ENCODE measurements at places on chromosomes 4 and X.

DNA sequence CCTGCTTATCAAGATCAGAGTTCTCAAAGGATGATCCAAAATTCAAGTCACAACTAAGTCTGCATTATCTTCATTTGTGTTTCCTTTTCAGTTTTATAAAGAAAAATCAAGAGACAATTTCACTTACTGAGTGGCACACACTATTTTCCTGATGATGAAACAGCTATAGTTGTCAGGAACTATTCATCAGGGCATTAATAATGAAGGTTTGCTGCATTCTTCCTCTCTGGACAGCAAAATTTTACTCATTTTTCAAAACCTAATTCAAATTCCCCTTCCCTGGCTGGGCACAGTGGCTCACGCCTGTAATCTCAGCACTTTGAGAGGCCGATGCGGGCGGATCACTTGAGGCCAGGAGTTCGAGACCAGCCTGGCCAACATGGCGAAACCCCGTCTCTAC lies 83.5 kb upstream of the SMIM10 start:
- DNase-seq = no peak

- DNase-seq = no peak
Observed at GRCh38 chr4:152427981-152428380, 107.9 kb downstream of the FBXW7 start.

GRCh38 chrX:131068945-131069719 lies 11.0 kb downstream of the ARHGAP36 start:
- DNase-seq = no peak

GRCh38 chr4:106715825-106716224 lies 320.3 kb downstream of the DKK2 start:
- no peak for DNase-seq

- DNase-seq = no peak
Observed at GRCh38 chrX:68209008-68209407, 224.3 kb downstream of the OPHN1 start.

DNA sequence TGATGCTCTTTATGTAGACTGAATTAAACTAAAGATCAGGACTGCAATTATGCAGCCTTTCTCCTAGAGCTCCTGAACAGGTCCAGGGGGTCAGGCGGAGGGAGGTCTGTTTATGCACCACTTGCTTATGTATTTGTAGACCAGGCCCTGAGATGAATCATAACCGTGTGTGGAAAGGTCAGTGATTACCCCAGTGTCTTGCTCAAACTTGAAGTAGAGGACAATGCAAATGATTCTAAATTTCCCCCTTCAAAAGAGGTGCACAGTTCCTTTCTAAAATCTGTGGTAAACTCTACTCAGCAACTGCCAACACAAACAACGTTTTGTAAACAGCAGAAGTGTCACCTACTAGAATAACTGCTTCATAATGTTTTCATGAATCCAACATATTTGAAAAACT lies 13.0 kb upstream of the TBC1D9 start:
- DNase-seq = no peak

DNA sequence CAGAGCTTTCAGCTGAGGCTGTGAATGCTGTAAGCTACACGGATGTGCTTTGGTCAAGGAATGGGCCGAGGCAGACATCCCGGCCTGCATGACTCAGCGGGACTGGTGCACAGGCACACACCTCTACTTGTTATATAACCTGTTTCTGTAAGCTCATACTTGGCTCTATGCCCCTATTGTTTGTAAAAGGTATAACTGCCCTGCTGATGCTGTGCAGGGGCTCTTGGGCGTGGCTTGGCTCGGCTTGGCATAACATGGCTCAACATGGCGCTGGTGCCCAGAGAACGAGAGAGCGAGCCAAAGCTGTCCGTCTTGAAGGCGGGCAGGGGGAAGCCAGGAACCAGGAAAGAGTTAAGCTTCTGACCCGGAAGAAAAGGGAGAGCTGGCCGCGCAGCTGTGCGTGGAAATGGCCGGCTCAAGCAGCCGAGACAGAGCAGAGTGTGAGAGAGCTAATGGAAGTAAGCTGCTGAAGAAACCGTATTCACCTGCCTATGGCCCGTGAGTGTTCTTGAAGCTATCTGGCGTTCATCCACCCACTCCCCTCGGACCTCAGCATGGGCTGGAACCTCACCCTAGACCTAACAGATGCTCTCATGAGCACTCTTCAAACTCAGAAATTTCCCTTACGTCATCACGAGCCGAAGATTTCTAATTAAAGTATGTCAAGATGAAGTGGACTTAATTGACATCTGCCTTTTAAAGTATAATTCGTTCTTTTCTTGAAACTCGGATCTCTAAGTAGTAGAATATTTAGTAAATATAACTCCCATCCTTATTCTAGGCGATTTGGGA lies 286.3 kb upstream of the AGA start:
- no peak for DNase-seq

- DNase-seq = no peak
Observed at GRCh38 chr4:6199422-6199921, 877 bp downstream of the JAKMIP1 start.

DNA sequence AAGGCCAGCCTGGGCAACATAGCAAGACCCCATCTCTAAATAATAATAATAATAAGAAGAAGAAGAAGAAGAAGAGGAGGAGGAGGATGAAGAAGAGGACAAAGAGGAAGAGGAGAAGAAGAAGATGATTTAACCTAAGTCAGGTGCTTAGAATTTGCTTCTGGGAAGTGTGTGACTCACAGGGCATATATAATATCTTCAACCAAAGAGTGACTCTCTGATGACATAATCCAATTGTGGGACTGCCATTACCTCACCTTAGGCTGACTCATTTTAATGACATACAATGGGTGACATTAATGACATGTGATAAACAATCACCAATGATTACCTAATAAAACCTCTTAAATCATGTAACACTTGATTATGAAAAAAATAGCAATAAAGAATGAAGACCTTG lies 32.7 kb upstream of the MBTPS2 start:
- DNase-seq = no peak

GRCh38 chr4:79237851-79238250 lies 88.0 kb downstream of the NAA11 start:
- no peak for DNase-seq

DNA sequence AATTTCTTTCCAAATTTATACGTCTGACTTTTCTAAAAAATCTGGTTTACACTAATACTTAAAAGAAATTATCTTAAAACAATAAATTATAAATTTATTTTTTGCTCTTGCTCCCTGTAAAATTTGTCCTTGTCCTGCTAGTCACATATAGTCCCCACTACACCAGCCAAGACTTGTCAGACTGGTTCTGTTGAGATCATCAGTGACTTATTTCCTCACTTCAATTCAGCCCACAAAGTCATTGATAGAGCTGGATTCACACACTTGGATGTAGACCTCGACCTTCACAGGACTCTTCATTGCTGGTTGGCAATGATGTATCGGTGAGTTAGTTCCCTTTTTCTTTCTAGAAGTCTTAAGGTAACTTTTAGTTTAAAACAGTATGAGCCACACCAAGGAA lies at the start of gene TMPRSS11E:
Gene TMPRSS11E, plus strand, starts transcription at position 263 of the 400 bp plus-strand sequence. Its CDS starts 50 bp downstream, at position 313.
- DNase-seq = no peak

- no peak for DNase-seq
Observed at GRCh38 chr4:105108971-105109370, 37.7 kb upstream of the TET2 start.

- no peak for DNase-seq
Observed at GRCh38 chr4:112058433-112058832, 86.8 kb upstream of the FAM241A start.

GRCh38 chr4:25104591-25104990 lies 55.7 kb downstream of the SEPSECS start:
- DNase-seq = no peak

DNA sequence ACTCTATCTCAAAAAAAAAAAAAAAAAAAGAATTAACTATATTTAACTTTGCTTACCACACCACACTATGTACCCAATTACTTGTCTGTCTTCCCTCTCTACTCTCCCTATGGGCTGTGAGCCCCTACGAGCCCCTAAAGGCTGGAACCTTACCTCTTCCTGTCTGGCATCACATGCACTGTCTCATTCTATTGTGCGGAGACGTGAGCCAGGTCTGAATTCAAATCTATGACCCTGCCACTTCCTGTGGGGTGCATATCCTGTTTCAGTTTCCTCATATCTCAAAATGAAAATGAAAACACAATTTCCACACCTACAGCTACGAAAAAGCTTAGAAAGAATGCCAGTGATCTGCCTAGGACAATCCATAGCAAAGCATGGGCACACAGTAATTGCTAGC lies 42.9 kb upstream of the HS3ST1 start:
- no peak for DNase-seq

- no peak for DNase-seq
Observed at GRCh38 chrX:10023821-10024220, 56.7 kb downstream of the CLDN34 start.

DNA sequence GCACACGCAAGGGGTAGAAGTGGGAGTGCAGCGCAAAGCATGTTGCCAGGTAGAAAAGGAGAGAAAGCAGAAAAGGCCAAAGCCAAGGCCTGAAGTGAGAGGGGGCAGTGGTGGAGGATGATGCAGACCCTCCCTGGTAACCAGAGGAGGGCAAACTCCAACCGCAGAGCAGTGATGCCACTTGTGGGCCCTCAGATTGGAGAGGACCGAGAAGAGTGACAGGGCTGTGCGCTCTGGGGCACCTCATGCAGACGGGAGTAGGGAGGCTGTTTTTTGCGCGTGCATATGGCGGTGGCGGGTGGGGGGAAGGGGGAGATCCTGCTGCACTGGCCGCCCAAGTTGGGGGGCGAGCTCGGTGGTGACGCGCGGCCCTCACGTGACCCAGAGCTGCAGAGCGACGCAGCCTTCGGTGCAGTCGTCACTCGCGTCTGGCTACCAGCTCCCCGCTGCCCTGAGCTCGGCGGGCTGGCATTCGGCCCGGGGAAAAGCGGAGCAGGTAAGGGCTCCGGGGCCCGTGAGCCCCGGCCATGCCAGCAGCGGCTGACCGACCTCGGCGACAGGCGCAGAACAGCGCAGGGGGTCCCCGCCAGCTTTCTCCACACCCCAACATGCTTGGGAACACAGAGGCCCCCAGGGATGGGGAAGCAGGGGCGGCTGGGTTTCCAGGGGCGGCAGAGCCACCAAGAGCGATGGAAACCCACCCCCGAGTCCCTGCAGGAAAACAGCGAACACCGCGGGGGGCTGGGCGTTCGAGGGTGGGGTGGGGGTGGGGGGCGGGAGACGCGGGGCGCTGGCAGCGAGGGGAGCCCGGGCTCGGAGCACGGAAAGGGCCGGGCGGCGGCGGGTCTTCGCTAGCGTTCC lies at the start of gene BEX3:
Gene BEX3, plus strand, starts transcription at position 421 of the 861 bp plus-strand sequence. CDS start 984 bp downstream, outside the sequence.
- no peak for DNase-seq

All from cortex of kidney (tissue), 1 donor.